Colonic mucosa (tissue), 4 donors: ENCODE measurements at places on chromosomes 2 and 18. TPM values are rescaled to one million over a fixed set of nuclear protein-coding genes. Genes with fewer than 3 reads are reported as not detected.

DNA sequence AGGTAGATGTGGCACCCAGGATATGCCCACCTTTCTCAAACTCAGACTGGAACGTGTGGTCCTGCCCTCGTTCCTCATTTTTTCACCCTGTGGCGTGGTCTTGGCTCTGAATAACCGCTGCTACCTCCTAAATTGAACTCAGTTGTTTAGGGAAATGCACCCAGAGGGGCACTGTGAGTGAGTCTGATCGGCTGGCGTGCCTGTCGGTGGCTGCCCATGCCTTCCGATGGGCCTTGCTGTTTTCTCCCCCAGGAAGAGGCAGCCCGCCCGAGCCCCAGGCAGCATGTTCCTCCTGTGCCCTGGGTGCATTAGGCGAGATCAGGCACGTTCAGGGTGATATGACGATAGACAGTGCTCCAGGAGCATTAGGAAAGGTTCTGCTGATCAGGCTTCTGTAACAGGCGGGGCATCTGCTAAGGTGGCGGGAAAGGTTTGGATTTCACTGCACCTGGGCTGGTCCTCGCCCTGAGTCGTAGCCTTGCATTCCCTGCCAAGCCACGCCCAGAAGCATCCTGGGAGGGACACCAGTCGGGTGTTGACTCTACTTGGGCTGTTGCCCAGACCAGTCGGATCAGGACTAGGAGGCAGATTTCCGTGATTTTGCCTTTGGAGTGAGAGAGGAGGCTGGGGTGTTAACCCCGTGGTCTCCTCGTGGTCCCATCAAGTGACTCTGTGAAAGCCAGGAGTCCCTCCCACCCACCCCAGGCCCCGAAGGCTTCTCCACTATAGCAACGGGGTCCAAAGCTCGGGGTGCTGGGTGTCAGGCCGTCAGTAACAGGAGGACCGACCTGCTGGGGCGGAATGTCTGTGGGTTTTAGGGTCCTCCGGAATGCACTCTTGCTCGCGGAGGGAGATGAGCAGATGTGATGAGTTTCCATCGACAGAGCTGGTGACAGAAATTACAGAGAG is 75.1 kb downstream of the SH3BP4 start:
- DNase-seq = peak; percentile 97

DNA sequence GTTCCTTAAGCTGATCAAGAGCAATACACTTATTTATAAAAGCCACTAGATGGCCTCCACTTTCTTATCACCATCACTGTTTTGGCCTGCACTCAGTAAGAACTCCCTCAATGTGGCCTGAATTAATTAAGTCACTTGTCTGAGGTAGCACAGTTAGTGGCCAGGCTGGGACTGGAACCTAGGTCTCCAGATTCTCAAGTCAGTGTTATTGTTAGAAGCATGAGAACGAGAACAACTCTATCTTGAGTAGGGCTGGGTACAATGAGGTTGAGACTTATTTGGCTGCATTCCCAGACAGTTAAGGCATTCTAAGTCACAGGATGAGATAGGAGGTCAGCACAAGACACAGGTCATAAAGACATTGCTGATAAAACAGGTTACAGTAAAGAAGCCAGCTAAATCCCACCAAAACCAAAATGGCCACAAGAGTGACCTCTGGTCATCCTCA is 115.8 kb downstream of the SS18 start:
- no peak for DNase-seq

DNA sequence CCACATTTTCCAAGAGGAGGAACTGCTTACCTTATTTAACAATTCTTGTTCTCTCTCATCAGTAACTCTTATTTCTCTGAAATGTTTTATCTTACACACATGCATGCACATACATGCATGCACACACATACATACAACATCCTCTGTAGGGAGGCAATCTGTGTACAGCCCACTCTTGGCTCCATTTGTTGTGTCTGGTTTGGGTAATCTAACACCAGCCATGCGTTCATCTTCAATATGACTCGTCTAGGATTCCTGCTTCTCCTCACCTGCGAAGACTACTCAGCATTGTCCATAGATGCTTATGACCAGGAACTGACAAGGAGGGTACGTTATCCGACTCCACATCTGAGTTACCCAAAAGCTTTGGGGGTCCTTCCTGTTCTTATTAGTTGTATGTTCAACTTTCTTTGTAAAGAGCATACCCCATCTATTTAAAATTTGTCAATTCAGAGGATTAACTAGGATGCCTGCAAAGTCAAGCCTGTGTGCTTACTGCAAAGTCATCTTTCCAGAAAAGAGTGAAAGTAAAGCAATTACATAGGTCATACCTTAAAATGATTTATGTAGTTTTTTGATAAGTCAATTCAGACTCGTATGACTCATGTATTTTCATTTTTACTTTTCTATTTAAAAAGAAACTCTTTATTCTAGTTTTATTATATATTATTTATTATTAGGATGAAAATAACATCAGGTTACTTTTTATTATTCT is 18.2 kb downstream of the LYPD6B start:
- DNase-seq = no peak

GRCh38 chr2:30722936-30723725 is 84.1 kb downstream of the CAPN13 start:
- DNase-seq = peak; percentile 7

GRCh38 chr2:224025874-224026273 is 13.2 kb downstream of the SERPINE2 start:
- no peak for DNase-seq

DNA sequence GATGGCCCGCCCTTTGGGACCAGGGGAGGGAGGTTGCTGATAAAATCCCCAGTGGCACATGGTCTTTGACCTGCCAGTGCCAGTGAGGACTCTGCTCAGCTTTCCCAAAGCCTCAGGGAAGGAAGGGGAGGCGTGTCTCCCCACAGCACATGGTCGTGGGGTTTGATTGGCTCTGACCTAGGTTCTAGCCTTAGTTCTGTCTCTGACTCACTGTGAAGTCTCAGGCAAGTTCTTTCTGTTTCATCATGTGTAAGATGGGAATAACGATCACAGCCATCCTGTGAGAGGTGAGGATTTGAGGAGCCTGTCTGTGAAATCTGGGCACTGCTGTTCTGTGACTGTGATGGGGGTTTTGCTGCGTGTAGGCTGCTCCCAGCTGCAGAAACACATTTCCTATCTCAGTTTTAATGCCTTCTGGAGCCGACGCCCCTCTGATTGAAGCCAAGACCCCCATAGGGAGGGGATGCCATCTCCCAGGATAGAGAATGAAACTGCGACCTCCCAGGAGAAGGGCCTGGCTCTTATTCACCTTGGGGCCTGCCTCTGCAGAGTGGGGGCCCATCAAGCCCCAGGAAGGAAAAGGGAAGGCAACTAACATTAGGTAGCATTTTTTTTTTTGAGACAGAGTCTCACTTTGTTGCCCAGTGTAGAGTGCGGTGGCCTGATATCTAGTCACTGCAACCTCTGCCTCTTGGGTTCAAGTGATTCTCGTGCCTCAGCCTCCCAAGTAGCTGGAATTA is 84.0 kb downstream of the DDX1 start:
- no peak for DNase-seq

DNA sequence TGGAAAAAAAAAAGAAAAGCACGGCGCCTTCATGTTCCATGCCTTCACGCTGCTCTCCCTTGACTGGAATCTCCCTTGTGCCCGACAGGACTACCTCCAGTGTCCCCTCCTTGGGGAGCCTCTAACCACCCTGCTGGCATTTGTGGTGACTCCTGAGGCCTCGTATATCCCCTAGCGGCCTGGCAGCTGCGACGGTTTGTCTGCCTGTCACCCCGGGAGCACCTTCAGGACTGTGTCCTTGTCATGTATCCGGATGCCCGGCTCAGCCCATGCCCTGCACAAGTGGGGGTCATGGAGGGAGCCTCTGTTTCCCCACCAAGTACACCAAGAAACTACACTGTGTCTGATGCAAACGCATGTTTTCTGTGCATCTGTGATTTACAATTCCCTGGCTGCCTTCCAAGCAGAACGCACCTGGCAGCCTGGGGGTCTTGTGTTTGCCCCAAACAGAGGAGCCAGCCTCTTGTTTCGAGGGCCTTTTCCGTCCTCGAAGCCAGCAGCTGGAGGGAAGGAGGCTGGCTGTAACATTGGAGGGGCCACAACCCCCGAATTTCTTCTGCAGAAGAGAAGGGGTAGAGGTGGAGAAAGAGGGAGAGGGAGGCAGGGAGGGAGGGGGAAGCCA is 18.9 kb downstream of the TWIST2 start:
- DNase-seq = no peak

- no peak for DNase-seq
These were observed 126.6 kb downstream of the LRATD1 start for GRCh38 chr2:14759082-14759481.

DNA sequence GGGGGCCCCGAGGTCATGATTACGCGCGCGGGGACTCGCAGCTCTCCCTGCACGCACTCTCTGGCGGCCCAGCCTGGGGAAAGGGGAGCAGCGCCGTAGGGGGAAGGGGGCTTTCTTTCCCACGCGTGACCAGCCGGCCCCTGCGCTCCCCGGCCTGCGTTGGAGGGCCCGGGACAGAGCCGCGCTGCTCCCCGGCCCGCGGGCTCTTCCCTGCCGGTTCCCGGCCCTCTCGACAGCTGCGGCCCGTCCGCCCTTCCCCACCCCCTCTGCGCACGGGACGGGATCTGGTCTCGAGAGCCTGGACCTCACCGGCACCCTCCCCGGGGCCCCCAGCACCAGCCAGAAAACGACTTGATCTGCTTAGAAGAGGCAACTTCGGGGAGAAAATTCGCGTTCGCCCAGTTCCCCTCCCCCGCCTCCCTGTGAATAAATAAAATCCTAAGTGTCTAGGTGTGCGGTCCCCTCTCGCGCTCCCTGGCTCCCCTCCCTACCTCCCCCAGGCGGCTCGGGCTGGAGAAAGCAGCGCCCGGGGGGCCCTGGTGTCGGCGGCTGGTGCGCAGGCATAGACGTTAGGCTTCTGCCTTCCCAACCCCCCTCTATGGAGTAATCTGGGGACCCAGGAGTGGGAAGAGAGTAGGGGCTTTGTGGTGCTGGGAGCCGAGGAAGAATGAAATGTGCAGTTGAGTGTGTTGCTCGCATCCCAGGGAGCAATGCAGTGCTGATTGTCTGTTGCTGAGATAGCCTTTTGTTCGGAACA is 803 bp upstream of the FIGN start:
- DNase-seq = peak; percentile 19

GRCh38 chr2:145329971-145330370 is 810.1 kb upstream of the ZEB2 start:
- DNase-seq = no peak

GRCh38 chr2:111194835-111195621 is 74.3 kb downstream of the BCL2L11 start:
- no peak for DNase-seq

DNA sequence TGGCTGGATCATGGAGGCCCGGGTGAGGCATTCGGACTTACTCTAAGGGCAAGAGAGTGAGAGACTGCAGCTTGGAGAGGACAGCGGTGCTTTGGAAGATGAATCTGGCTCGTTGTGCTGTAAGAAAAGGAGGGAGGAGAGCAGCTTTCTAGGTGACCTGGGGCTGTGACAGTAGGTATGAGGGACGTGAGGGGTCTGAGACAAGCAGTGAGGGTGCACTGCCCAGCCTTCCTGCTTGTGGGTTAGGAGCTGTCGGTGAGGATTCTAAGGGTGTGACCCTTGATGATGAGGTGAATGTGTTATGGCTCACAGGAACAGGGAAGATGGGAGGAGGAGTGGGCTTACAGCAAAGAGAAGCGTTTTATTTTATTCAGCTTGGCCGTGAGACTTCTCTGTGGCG is 27.1 kb upstream of the RHOB start:
- DNase-seq = no peak

The FBXO15 gene
- not detected for total RNA-seq

The NTSR2 gene
- total RNA-seq = not detected

The TRIB2 gene
- total RNA-seq = 3.7 TPM

The CYP27C1 gene
- not detected for total RNA-seq

The EIF2AK3 gene
- total RNA-seq = 38.3 TPM

The OTOF gene
- total RNA-seq = not detected

The GAREM2 gene
- 3.9 TPM for total RNA-seq

The ZAP70 gene
- 3.4 TPM for total RNA-seq

The IL1A gene
- 0.45 TPM for total RNA-seq

The CNOT11 gene
- 71.1 TPM for total RNA-seq

The TBR1 gene
- total RNA-seq = not detected

The CYP26B1 gene
- 1.0 TPM for total RNA-seq

The MC5R gene
- not detected for total RNA-seq
